ENCODE measurements at places on chromosomes 4 and X.

DNA sequence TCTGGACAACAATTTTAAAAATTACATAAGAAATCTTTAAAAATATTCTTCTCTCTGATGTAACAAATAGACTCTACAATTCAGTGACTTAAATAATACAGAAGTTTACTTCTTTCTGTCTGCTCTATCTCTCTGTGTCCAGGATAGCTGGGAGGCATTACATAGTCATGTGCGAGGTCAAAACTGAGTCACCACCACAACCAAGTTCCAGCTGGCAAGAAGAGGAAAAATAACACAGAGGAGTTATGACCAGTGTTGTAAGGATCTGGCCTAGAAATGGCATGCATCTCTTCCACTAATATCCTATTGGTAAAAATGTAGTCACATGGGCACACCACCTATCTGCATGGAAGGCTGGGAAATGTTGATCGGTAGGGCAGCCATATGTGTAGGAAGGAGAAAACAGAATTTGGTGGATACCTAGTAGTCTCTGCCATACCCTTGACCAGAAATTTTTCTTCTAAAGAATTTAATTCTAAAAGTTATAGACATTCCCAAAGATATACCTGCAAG, 39.4 kb upstream of the WDFY3 start:
- DNase-seq, result no peak

GRCh38 chrX:49233176-49233575, at the start of gene CACNA1F:
Gene CACNA1F (minus strand): TSS chrX:49233340. CDS start chrX:49233309, 31 bp downstream.
- DNase-seq, result no peak

DNA sequence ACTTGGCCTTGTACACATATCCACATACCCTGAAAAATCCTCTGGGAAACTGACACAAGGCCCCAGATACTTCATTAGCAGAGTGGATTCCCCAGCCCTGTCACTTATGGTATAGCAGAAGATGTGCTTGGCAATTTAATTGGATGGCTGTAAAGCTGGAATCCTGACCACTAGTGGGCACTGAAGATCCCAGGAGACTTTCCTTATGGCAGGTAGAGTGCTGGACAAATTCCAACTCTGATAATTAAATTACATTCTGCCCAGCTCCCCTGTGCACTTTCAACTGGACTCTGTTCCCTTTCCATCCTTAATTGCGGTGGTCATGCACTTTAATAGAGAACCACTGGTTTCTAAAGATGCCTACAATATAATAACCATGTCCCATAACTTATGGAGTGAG, 119.8 kb downstream of the DCK start:
- DNase-seq, result no peak

- DNase-seq, result no peak
Measured at GRCh38 chr4:152322656-152323055, 213.2 kb downstream of the FBXW7 start.

GRCh38 chrX:20653070-20653469, 386.4 kb upstream of the RPS6KA3 start:
- DNase-seq, result no peak

DNA sequence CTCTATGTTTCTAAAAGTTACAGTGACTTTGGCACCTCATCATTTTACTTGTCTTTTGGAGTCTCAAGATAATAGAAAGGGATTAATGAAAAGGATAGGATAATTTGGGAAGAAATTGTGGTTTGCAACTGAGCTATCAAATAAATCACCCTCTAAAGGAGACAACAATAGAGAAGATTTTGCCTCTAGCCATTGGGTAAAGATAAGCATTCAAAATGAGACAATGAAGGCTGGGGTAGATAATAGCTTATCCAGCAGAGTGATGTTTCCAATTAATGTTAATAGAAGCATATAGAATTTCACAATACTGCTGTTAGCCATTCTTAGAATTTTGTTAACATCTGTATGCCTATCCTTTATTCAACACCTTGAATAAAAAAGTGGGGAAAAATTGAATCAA, 1177.6 kb downstream of the ADGRL3 start:
- DNase-seq, result no peak
